ENCODE measurements at places on chromosomes 1 and 21.

DNA sequence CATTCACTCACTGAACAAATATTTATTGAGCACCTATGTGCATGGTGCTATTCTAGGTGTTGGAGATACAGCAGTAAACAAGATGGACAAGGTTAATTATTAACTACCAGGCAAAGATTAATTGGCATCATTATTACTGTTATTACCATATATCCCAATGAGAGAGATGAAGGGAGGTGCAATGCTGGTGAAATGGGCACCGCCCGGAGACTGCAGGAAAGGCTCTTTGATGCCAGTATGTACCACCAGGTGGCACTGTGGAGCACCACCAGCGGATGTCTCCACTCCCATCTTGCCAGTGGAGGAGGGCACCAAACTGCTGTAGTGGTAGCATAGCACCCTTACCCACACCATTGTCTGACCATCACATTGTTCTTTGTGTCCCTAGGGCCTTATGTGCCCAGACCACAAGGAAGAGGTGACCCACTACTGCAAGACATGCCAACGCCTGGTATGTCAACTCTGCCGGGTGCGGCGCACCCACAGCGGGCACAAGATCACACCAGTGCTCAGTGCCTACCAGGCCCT, 3.0 kb downstream of the TRIM46 start:
- DNase-seq = peak; percentile 89

GRCh38 chr1:168725060-168725459, 3.9 kb downstream of the DPT start:
- DNase-seq = no peak

- DNase-seq = no peak
Observed at GRCh38 chr1:31830511-31830910, 14.7 kb upstream of the SPOCD1 start.

DNA sequence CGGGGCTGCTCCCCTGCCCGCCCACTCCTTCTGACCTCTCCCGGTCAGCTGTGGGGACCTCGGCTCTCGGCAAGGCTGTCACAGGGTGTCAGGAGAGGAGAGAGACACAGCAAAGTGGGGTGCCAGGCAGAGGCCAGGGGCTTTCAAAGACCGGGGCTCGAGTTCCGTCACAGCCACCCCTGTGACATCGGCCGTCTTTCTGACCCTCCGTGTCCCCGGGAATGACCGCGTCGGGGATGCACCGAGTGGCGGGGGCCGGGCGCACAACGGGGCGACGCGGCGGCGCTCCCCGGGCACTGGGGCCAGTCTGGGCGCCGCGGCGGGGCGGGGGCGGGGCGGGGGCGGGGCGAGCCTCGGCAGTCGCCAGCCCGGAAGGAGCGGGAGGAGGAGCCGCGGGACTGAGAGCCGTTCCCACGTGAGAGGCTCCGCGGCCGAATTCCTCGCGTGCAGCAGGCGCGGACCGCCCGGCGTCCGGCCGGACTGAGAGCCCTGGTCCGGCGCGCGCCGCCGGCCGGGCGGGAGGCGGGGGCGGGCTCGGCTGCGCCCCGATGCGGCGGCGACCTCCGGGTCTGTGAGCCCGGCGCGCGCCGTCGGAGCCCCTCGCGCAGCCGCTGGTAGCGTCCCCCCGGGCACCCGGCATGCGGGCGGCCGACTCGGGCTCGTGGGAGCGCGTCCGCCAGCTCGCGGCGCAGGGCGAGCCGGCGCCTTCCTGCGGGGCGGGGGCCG, 229.7 kb upstream of the TMEM51 start:
- DNase-seq = no peak

DNA sequence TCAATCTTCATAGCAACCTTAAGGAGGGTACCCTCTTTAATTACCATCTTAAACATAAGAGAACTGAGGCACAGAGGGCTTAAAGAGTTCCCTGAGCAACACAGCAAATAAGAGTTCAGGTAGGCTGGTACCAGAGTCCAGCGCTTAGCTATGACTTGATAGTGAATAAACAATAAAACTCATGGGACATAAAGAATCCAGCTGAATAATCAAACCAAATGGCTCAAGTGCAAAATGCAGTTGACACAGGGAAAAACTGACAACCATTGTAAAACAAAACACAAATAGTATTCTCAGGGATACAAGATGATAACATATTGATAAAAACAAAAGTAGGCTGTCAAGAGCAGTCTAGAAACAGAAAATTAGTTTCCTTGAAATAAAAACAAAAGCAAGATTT, 176.9 kb upstream of the HMGB4 start:
- no peak for DNase-seq

DNA sequence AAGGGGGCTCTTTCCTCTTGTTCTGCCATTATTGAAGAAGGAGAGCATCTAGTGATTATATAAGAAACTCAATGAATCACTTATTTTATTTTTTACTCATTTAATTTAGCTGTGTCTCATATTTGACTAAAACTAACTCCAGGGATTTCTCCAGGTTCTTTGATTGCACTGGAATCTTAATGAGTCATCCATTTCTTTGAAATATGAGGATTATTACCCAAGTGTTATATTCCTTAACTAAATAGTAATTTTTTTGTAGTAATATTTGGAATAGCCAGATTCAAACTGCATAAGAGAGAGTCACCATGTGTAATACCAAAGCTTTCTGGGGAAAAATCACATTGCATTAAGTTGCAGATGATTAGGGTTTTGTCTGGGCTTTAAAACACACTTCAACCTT, 59.5 kb downstream of the NTMT2 start:
- DNase-seq = no peak

DNA sequence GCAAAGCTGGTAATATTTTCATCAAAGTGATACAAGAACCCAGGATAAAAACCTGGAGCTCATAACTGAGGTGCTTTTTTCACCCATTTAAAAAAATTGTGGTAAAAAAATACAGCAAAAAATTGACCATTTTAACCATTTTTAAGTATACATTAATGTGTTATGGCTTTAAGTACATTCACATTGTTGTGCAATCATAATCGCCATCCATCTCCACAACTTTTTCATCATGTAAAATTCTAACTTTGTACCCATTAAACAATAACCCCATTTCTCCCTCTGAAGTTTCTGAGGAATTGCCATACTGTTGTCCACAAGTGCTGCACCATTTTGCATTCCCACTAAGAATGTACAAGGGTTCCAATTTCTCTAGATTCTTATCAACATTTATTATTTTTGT, 36.6 kb downstream of the ACP6 start:
- DNase-seq = no peak

DNA sequence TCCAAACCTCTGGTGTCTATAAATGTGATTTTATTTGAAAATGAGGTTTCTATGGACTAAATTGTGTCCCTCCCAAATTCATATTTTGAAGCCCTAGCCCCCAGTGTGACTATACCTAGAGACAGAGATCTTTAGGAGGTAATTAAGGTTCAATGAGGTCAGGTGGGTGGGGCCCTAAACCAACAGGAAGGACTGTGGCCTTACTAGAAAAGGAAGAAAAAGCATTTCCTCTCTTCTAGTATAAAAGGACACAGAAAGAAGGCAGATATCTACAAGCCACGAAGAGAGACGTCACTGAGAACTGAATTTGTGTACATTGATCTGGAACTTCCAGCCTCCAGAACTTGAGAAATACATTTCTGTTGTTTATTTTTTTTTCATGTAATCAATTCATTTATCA, 123.1 kb upstream of the RUNX1 start:
- DNase-seq = peak; percentile 20

GRCh38 chr1:161153682-161154337, at the start of gene UFC1:
UFC1 (plus strand) TSS chr1:161153978; CDS start chr1:161153998, 20 bp downstream.
- peak; percentile 93 for DNase-seq

- peak; percentile 31 for DNase-seq
Observed at GRCh38 chr1:206737729-206738201, 32.8 kb upstream of the IL19 start.

- DNase-seq = no peak
Observed at GRCh38 chr1:32623775-32624174, 26.6 kb downstream of the ZBTB8OS start.

DNA sequence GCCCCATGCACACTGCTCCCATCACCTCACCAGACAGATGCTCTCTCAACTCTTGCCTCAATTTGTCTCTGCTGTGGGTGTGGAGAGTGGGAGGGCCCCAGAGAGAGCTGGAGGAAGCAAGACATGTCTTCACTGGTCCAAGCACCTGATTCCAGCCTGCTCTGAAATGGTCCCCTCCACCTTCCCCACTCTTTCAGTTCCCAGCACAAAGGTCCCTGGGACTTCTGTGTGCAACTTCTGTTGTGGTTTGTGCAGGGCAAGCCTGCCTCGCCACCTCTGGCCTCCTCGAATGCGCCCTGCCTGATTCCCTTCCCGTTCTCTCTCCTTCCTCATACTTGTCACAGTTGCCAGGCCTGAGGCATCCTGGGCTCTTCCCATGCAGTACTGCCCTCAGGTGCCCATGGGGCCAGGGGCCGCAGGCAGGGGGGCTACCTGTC, 119.3 kb downstream of the SYT2 start:
- DNase-seq = no peak

DNA sequence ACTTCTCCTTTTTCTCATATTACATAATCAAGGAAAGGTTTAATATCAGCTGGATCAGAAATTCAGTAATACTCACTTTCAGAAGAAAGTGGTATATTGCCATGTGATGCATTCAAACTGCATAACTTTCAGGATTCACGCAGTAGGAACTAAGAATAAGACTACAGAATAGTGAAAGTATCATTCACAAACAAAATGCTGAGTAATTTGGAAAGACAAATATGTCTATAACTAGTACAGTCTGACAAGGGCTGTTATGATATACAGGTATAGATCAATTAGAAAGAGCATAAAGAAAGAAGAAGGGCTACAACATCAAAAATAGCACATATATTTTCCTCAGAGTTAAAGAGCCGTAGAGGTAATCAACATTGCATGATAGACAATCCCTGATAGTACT, 871.5 kb upstream of the TMPRSS15 start:
- no peak for DNase-seq

DNA sequence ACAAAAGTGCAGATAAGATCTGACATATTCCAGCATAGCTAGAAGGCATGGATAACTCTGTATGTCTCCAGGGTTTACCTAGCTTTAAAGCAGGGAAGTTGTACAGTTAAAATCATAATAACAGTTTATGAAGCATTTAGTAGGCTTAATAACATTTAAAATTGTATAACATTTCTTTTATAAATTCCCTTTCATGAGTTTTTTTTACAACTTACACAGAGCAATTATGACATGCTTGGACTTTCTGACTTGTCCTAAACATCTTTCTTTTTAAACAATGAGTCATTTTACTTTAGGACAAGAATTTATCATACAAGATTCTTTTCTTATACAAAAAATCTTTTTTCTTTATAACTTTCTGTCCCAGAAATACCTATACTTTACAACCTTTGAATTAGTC, 408.5 kb upstream of the NEGR1 start:
- DNase-seq = no peak

DNA sequence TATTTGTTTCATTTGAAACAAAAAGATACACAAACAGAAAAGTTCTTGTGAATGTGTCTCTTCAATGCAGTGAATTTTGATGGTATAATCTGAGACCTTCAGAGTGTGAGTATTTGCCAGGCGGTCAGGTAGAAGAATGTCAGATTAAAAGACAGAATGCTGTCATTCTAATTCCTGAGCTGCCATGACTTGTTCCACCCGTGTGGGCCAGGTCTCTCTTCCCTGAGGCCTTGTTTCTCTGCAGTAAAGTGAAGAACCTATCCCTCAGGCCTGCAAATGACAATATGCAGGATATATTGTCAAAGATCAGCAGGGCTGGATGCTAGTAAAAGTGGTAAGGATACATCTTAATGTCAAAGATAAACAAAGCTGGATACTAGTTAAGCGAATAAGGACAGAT, 111.4 kb downstream of the ZP4 start:
- no peak for DNase-seq

GRCh38 chr1:209761011-209761635, 5.3 kb downstream of the TRAF3IP3 start:
- no peak for DNase-seq

DNA sequence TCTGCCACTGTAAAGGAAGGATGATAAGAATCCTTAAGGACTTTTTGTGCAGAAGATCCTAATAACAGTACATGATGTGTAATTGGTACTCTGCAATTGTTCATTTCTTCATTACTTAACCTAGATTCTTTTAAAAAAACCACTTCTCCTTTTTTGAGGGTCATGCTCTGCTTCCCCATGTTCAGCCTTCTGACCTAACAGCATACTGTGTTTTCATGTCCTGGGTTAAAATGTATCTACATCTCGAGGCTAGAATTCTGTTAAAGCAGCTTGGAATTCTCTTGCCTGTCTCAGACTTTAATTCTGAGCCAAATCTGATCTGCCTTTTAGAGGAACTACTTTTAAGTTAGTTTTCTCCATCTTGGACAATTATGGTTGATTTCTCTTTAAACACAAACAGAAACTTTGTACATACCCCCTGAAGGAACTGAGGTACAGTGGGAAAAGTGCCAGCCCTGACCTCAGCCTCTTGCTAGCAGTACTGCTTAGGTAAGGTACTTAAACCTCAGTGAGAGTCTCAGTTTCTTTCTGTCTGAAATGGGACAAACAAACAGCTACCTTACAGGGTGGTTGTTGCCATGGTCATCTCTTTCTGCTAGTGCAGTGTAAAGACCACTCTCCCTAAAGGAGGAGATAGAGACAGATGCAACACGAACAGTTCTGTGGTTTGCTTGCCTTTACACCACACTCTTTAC, 103.2 kb upstream of the DYNLT5 start:
- DNase-seq = no peak

DNA sequence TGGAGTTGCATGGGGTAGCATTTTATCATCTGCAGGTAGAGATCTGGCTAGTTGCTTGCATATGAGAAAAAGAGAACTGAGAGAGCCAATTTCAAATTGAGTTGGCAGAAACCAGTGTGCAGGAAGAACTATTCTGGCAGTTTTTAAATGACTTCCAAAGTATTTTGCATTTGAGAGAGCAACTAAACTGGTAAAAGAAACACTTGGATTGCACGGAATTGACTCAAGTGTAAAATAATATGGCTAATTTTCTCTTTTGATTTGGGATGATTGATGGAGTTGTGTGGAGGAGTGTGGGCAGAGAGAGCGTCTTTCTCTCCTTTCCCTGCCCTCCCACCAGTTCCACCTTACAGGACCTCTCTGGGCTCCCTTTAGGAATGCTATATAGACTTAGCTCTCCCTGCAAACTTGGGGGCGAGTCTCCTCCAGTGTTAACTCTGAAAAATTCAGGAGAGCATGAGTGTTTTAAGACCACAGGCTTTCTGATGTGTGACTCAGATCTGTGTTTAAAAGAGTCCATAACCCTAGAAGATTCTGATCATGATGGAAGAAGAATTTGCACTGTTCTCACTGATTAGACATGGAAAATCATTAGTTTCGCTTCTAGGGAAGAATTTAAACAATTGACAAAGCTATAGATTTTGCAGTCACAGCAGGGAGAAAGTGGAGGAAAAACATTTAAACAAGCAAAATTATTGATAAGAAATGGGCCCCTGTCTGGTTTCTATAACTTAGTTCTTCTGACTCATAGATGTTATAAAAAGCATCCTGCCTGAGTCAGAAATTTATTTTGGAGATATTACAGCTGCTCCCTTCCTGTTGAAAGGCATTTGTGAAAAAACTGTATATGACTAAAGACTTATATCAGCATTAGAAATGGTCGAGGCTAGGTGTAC, 24.9 kb upstream of the CTBS start:
- no peak for DNase-seq

GRCh38 chr1:224543453-224543852, 72.7 kb upstream of the CNIH3 start:
- DNase-seq = no peak

GRCh38 chr1:206839006-206839560, 26.3 kb upstream of the IL20 start:
- DNase-seq = no peak

Data from CD4-positive, alpha-beta T cell treated with Interleukin-2 at 100 ng/mL for 4 hours (primary cell).